ENCODE measurements at places on chromosomes 3 and 15.

DNA sequence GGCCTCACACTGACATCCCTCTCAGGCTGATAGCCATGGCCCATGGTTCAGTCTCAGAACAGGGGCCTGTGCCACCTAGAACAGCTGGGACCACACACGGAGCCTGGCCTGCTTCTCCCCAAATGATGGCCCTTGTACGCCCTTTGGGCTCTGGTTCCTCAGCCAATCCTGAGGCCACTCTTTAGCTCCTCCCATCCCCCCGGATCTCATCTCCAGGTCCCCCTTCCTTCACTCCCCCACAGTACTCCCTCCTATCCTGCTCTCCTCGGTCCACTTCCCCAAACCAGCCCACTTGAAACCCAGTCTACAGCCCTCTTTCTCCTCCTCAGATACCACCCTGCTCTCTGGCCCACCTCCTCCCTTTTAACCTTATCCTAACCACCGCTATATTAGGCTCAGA, 17.8 kb upstream of the ZFYVE19 start:
- no peak for DNase-seq

- no peak for DNase-seq
Measured at GRCh38 chr3:151459358-151459757, 1.5 kb downstream of the IGSF10 start.

- DNase-seq, result no peak
Measured at GRCh38 chr3:184308744-184309143, 5.7 kb upstream of the EIF4G1 start.

DNA sequence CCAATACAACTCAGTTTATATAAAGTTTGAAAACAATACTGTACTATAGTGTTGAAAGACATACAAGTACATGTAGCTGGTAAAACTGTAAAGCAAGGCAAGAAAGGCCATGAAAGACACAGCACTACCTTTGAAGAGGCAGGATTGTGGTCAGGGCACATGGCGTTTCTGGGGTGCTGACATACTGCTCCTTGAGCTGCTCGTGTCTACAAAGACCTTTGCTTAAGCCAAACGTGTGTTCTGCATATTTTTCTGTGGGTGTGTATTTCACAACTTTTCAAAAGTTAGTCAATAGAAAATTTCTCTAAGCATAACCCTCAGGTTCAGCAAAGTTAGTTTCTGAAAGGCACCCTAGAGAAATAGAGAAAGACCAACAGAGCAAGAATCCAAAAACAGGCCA, 14.1 kb upstream of the TOPAZ1 start:
- no peak for DNase-seq

DNA sequence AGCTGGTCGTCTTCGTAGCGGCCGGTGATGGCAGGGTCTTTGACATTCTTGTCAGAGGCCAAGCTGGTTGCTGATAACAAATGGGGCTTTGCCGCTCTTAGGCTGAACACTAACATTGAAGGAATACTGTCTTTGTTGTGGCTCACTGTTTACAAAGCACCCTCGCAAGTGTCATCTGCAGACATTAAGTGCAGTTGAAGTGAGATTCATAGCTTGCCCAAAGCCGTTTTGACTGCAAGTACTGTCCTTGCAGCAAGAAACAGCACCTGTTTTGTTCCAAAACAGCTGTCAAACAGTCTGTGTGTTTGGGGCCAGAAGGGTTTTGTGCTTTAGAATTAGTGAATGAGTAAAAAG, 568 bp downstream of the SENP2 start:
- no peak for DNase-seq

- no peak for DNase-seq
Measured at GRCh38 chr3:64176461-64176996, 48.7 kb downstream of the PRICKLE2 start.

DNA sequence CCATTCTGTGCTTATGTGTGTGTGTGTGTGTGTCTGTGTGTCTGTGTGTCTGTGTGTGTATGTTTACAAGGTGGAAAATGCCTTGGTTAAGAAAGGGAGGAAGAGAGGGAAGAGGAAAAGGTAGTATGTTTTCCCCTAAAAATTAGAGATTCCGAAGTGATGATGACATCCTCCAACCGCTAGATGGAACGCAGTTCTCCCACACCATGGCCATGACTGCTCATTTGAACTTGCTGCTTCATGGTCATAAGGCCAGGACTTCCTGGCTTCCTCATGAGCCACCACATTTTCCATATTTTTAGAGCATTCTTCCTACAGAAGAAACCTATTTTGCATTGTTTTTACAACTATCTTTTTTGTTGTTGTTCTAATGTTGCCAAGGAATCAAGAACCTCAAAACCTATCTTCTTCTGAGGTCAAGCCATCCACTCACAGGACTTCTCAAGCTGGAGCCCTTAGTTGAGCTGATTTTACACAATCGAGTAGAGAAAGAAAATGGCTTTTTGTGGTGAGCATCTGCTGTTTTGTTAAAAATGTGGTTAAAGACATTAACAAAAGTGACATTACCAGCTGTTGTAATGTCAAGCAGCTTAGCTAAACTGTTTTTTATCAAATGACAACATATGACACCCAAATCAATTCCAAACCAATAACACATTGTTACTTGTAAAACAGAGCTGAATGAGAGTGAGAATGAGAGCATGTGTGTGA, 1091.0 kb downstream of the FHIT start:
- no peak for DNase-seq

All from DND-41 (cell line).